ENCODE measurements at places on chromosomes 7 and 10.
A peak's percentile ranks its signal among the peaks of the same experiment; 100 is the strongest.

DNA sequence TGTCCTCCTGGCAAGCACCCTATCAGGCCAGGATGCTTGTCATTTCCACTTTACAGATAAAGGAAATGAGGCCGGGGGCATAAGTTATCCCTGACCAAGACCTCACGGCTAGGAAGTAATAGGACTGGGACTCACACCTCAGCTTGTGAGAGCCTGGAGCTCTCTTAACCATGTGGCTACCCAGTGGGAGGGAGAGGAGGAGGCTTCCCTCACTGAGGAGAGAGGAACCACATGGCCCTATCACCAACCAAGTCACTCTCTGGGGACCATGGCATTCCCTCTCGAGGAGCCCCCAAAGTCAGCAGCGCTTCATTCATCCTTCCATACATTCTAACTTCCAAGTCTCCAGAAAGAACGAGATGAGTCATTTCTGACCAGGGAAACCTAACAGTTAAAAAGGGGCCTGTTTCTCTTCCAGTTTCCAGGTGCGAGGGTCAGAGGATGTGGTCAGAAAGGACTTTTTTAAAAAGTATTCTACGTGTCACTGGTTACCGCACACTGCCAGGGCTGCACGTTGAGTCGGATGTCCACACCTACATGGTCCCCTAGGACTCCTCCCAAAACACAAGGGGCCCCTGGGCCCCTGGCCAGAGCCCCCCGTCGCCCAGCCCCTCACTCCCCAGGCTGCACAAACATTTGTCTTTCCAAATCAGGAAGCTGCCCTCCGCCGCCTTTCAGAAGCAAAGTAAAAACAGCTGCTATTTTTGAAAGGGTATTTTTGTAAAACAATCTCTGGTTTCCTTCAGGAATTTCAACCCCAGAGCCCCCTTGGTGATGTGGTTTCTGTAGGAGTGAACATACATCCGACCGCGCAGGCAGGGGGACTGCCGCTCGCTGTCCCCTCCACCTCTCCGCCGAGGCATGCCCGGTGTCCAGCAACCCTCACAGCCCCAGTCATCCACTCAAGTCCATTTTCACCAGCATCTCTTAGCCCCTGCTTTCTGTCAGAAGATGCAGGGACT lies 128.2 kb upstream of the CHST15 start:
- no peak for DNase-seq

DNA sequence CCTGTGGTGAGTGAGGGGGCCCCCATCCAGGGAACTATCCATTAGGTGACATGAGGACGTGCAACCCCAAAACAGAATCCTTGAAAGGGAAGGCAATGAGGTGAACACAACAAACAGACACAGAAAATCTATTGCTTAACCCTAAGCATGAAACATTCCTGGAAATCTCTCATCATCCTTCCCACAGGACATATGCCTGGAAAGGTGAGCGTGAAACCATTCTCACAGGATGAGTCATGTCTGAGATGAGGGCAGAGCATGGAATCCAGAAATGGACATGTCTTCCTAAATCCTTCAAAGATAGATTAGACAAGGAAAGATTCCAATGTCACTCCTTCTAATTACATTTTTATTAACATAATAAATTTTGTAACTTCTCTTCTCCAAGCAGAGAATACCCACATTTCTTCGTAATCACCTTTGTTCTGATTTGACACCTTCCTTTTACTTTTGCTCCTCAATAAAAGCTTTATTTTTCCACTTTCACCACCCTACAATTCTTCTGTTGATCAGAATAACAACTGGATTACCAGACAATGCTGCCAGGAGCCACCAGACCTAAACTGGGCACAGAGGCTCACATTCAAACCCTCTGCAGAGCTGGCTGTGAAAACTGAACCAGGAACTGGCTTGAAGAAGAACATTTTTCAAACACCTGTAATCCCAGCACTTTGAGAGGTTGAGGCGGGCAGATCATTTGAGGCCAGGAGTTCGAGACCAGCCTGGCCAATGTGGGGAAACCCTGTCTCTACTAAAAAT lies 67.2 kb downstream of the COBL start:
- no peak for DNase-seq

GRCh38 chr7:138417764-138418163 lies 42.3 kb upstream of the TRIM24 start:
- no peak for DNase-seq

GRCh38 chr10:104011904-104012303 lies 45.0 kb downstream of the SLK start:
- no peak for DNase-seq

DNA sequence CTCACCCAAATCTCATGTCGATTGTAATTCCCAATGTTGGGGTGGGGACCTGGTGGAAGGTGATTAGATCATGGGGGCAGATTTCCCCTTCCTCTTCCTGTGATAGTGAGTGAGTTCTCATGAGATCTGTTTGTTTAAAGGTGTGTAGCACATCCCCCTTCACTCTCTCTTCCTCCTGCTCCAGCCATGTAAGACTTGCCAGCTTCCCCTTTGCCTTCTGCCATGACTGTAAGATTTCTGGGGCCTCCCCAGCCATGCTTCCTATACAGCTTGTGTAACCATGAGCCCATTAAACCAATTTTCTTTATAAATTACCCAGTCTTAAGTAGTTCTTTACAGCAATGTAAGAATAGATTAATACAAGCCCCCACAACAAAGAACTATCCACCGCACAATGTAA lies 109.9 kb upstream of the JAZF1 start:
- DNase-seq: no peak

- DNase-seq: no peak
These were observed 71.6 kb downstream of the BTRC start for GRCh38 chr10:101425535-101425934.

DNA sequence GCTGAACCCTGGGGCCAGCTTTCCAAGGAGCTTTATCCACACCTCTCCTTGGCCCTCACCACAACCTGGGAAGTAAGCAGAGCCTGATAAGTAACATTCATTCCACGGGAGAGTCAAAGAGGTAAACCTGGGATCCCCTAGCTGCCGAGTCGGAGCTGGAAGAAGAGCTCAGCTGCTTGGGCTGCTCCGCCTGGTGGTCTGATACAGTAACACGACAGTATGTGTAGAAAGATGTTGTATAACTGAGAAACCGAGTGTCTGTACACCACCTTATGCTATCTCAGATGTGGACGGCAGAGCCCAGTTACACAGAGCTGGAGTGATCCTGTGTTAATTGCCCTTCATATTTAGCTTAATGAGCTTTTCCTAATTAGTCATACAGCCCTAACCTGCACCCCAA lies 151.3 kb upstream of the KMT2E start:
- no peak for DNase-seq

GRCh38 chr7:95749515-95749914 lies 22.8 kb upstream of the DYNC1I1 start:
- DNase-seq: no peak

- no peak for DNase-seq
These were observed 151.8 kb downstream of the SFMBT2 start for GRCh38 chr10:7258948-7259523.

DNA sequence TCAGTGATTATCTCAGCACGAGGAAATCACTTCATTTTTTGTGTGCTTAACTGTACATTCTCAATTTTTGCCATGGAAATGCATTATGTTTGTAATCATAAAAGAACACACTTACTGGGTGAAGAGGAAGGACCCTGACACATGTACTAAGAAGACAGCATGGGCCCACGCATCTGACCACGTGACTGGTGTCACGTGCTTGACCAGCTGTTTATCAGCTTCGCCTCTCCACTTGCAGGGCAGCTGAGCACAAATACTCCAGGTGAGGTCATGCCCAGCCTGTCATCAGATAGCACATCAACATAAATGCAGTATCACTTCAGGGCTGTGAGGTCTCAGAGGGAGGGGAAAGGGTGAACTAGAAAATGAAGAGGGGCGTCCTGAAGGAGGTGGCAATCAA lies 179.8 kb downstream of the EBF3 start:
- DNase-seq: no peak

DNA sequence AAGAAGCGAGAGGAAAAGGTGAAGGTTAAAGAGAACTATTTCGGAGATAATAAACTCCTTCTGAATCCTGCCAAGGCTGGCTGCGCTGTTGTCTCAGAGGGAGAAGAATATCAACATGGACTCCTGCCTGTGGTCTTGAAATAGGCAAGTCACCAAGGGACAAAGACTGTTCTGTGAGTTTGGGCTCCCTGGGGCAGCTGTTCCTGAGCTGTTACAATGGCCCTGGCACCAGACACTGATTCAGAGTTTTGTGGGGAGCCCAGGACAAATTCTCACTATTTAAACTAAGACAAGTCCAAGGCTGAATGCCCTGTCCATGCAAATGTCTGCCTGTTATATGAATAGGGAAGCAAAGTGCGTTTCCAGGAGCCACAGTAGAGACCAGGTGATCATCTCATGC lies 81.4 kb downstream of the PRPF18 start:
- peak; percentile 69 for DNase-seq

DNA sequence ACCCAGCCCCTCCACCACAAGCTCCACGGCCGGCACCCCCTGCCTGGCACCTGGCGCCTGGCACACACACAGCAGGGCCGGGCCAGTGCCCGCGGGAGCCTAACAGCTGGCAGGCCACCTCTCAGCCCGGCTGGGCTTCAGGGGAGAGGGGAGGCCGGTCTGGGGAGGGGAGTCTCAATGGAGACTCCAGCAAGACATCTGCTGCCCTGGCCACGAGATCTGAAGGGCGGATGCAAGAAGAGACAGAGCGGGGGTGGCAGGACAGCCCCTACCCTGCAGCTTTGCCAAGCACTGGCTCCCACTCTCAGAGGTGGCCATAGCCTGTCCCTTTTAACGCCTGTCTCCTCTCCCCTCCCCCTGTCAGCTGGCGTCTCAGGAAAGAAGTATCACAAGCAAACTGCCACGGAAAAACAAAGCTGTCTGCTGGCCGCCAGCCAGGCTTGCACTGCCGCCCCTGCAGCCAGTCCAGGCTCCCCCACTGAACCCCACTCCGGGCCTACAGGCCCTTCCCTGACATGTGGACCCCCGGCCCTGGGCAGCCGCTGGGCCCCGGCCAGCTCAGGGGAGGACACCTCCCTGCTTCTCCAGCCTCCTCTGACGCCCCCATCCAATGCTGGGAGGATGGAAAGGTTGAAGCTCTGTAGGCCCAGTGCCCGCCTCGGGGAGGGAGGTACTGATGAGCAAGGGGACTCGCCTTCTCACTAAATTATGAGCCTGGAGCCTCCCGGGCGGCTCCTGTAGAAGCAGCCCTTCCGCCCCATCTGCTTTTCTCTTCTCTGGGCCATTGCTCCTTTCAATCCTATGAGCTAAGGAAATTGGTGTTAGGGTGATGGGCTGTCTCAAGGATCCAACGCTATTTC lies 178.4 kb downstream of the ARHGAP12 start:
- DNase-seq: peak; percentile 79

- DNase-seq: no peak
These were observed 271.6 kb downstream of the CCDC3 start for GRCh38 chr10:12729885-12730284.

DNA sequence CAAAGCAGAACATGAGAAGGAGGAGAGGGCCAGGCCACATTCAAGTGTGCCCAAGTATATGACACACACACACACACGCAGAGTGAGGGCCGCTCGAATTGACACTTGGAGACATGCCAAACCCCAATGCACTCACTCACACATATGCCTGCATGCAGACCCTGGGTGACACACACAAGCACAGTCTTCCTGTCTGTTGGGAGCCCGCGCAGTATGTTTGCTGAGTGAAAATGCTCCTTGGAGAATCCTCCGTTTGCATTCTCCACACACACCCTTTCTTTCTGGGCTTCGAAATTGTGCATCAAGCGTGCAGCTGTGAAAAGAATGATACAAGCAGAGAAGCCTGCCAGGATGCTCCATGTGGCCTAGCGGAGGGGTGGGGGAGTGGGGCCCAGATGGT lies 120.9 kb downstream of the PLXNA4 start:
- DNase-seq: no peak

DNA sequence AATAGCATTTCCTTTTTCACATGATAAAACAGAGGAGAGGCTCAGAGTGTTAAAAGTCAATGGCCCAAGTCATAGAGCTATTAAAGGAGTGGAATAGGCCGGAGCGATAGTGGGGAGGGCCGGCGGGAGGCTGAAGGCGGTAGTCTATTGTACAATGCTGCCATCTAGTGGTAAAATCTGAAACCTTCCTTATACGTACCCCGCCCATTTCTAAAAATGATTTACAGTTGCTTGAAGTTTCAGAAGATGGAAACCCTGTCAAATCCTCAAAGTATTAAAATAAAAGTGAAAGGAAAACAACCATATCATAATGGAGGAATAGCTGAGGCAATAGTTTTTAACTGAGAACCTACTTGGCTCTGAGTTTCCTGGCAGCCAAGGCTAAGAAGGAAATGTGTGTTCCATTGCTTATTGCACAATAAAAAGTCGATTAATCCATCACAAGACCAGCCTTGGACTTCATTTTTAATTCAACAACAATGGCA lies 209.1 kb downstream of the CCSER2 start:
- DNase-seq: peak; percentile 78

GRCh38 chr7:36942025-36942424 lies 217.7 kb upstream of the AOAH start:
- no peak for DNase-seq

- DNase-seq: no peak
These were observed 73.1 kb downstream of the ADCYAP1R1 start for GRCh38 chr7:31125171-31125570.

GRCh38 chr7:37265876-37266275 lies 182.8 kb downstream of the ELMO1 start:
- no peak for DNase-seq

DNA sequence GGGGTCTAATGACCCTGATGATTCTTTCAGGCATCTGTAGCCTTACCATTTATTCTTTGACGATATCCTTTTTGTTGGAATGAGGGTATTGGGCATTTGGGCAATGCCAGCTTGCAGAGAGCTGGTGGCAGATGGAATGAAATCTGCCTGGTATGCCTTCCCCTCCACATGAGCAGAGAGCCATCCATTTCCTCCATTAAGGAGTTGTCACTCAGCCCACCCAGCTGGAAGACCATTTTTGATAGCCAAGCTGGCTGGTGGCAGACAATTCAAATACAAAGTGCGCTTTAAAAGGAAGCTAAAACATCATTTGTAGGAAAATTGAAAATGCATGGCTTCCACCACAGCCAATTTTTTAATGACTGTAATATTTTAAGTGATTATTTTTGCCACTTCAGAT lies 240.1 kb upstream of the SLC26A5 start:
- no peak for DNase-seq

GRCh38 chr10:28684157-28684985 lies 7.0 kb downstream of the BAMBI start:
- no peak for DNase-seq

- peak; percentile 73 for DNase-seq
These were observed 174.2 kb upstream of the STEAP4 start for GRCh38 chr7:88480896-88481295.

GRCh38 chr10:77251297-77252013 lies 386.2 kb downstream of the KCNMA1 start:
- DNase-seq: no peak

DNA sequence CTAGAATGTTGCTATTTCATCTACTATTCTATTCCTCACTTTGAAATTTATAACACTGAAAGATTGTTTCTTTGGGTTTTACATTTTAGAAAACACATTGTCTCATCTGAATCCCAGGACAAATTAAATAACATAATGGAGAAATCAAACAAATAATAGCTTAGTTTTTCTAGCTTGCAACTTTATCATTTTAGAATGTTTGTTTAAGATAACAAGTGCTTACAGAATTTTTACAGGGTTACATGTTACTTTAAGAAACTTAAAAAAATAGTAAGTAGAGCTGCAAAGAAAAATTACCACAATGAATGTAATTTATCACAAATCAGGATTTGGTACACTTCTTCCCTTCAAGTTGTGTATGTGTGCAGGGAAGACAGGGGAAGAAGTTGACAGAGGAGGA lies 11.3 kb downstream of the CAV2 start:
- DNase-seq: no peak

All from Ammon's horn (tissue), 1 donor.